ENCODE measurements at places on chromosomes 6 and 20. TPM values are rescaled to one million over a fixed set of nuclear protein-coding genes. Genes with fewer than 3 reads are reported as not detected.

- peaks cover 5% of the 10 kb centered on the region for H3K4me1 ChIP-seq
- H3K27me3 ChIP-seq, result no peaks in the 10 kb centered on the region
- H3K27ac ChIP-seq, result no peak overlapping the region
Measured at GRCh38 chr6:26420688-26421171, 18.7 kb downstream of the BTN3A1 start.

- no peak for DNase-seq
- H3K36me3 ChIP-seq, result no peaks in the 10 kb centered on the region
- H3K4me3 ChIP-seq, result no peak overlapping the region
- no peaks in the 10 kb centered on the region for H3K27me3 ChIP-seq
Measured at GRCh38 chr6:47405273-47405672, 72.3 kb upstream of the CD2AP start.

DNA sequence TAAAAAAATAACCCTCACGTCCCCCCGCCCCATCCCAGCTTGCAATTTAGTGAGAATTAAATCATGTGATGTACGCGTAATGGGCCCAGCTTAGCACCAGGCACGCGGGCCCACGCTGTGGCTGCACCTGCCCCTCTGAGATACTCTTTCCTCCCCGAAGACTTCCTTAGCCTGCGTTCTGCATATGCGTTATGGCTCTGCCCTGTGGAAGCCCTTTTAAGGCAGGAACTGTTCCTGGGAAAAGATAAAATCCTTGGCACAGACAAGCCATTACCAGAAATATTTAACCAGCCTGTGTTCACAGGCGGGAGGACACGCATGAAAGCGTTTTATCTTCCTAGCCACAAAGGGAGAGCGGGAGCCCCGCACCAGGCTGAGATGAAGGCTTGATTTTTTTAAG, 311.0 kb downstream of the LRFN2 start:
- no peaks in the 10 kb centered on the region for H3K4me1 ChIP-seq
- H3K27ac ChIP-seq, result no peak overlapping the region
- H3K27me3 ChIP-seq, result peaks cover 4% of the 10 kb centered on the region
- DNase-seq, result no peak
- no peaks in the 10 kb centered on the region for H3K36me3 ChIP-seq

DNA sequence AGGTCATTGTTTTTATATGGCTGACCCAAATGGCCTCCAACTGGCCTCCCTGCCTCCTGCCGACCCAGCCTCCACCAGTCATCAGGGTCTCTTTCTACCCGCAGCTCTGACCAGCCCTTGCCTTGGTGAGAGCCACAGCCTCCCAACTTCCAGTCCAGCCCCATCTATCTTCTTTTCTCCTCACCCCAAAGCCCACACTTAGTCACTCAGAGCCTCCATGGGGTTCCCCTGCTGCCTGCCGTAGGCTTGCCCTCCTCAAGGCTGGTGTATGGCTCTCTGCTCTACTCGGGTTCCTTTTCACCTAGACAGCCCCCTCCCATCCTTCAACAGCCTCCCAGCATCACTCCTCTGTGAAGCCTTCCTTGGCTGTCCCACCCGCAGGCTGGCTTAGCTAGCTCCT, 18.2 kb downstream of the TCF15 start:
- peaks cover 15% of the 10 kb centered on the region for H3K27me3 ChIP-seq
- no peak overlapping the region for H3K4me3 ChIP-seq
- peaks cover 5% of the 10 kb centered on the region for H3K4me1 ChIP-seq
- no peaks in the 10 kb centered on the region for H3K36me3 ChIP-seq
- H3K27ac ChIP-seq, result no peak overlapping the region
- DNase-seq, result no peak

- no peak overlapping the region for H3K27ac ChIP-seq
- no peaks in the 10 kb centered on the region for H3K4me1 ChIP-seq
- H3K27me3 ChIP-seq, result peaks cover 1% of the 10 kb centered on the region
- H3K36me3 ChIP-seq, result no peaks in the 10 kb centered on the region
- H3K4me3 ChIP-seq, result no peak overlapping the region
Measured at GRCh38 chr20:23340524-23340923, 10.1 kb upstream of the NXT1 start.

- DNase-seq, result no peak
- H3K4me1 ChIP-seq, result peaks cover 43% of the 10 kb centered on the region
- peaks cover 26% of the 10 kb centered on the region for H3K36me3 ChIP-seq
- H3K4me3 ChIP-seq, result no peak overlapping the region
- no peaks in the 10 kb centered on the region for H3K27me3 ChIP-seq
Measured at GRCh38 chr6:21000331-21000801, 466.1 kb downstream of the CDKAL1 start.

- peaks cover 23% of the 10 kb centered on the region for H3K36me3 ChIP-seq
- no peak overlapping the region for H3K4me3 ChIP-seq
- H3K4me1 ChIP-seq, result peaks cover 3% of the 10 kb centered on the region
- H3K27ac ChIP-seq, result no peak overlapping the region
- DNase-seq, result no peak
- no peaks in the 10 kb centered on the region for H3K27me3 ChIP-seq
Measured at GRCh38 chr20:47349365-47350180, 6.9 kb downstream of the ZMYND8 start.

DNA sequence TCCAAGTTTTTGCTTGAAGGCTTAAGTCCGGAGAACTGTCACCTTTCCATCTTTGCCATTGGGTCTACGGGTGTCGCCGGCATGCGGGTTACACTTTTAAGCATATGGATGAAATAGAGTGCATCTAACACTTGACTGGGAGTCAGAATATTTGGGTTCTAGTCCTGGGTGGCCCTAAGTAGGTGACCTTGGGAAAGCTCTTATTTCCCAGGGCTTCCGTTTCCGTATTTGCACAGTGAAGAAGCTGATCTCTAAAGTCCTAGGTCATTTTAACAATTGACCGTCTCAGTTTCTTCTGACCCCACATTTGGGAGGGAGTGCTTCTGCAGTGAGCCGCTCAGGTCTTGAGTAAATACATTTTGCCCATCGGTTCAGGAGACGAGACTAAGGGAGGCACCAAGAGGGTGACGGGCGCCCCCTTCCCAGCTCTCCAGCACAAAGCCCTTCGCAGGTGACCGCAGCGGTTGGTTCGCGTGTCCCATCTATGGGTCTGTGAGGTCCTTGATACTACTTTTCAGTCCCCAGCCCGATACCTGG, 651 bp upstream of the BLTP3A start:
- H3K4me1 ChIP-seq, result peaks cover 24% of the 10 kb centered on the region
- no peaks in the 10 kb centered on the region for H3K27me3 ChIP-seq
- H3K4me3 ChIP-seq, result peak overlapping the region; percentile 96
- no peak for DNase-seq
- H3K27ac ChIP-seq, result peak overlapping the region; percentile 93

- no peaks in the 10 kb centered on the region for H3K4me1 ChIP-seq
- H3K27me3 ChIP-seq, result no peaks in the 10 kb centered on the region
- DNase-seq, result no peak
- H3K27ac ChIP-seq, result no peak overlapping the region
- H3K36me3 ChIP-seq, result no peaks in the 10 kb centered on the region
Measured at GRCh38 chr6:67567842-67568241, 1067.2 kb upstream of the ADGRB3 start.

- H3K36me3 ChIP-seq, result no peaks in the 10 kb centered on the region
- H3K4me1 ChIP-seq, result peaks cover 2% of the 10 kb centered on the region
- H3K4me3 ChIP-seq, result no peak overlapping the region
- peaks cover 4% of the 10 kb centered on the region for H3K27me3 ChIP-seq
- no peak overlapping the region for H3K27ac ChIP-seq
Measured at GRCh38 chr20:18904624-18905023, 91.0 kb downstream of the SCP2D1 start.

- DNase-seq, result no peak
- no peaks in the 10 kb centered on the region for H3K36me3 ChIP-seq
- no peak overlapping the region for H3K4me3 ChIP-seq
- H3K27ac ChIP-seq, result no peak overlapping the region
- H3K4me1 ChIP-seq, result no peaks in the 10 kb centered on the region
Measured at GRCh38 chr6:160510199-160510598, 153.9 kb downstream of the LPA start.

DNA sequence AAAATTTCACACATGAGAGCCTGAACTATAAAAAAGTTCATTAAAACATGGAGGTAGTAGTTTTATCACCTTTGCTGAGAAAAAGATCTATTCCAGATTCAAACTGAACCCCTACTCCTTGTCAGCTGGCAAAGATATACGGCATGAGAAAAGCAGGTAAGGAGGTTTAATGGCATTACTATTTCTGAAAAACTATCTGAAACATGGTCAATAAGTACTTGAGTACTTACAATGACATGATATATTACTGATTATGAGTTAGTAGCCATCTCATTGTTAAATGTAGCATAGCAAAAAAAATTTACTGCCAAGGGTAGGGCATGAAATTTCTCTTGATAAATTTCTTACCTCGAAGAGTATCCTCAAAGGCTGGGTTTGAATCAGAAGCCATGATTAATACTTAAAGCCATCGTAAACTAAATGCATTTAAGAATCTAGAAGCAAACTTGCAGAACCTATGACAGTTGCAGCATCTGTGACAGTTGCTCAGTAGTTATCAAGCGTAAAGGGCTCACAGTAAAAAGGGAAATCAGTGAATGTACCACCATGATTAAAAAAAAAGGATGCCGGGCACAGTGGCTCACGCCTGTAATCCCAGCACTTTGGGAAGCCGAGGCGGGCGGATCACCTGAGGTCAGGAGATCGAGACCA, 8.7 kb downstream of the SLC17A5 start:
- H3K27me3 ChIP-seq, result no peaks in the 10 kb centered on the region
- H3K4me3 ChIP-seq, result peak overlapping the region; percentile 82
- no peak for DNase-seq
- H3K4me1 ChIP-seq, result peaks cover 9% of the 10 kb centered on the region
- peak overlapping the region; percentile 50 for H3K27ac ChIP-seq

- no peaks in the 10 kb centered on the region for H3K4me1 ChIP-seq
- no peaks in the 10 kb centered on the region for H3K27me3 ChIP-seq
- no peaks in the 10 kb centered on the region for H3K36me3 ChIP-seq
- H3K27ac ChIP-seq, result no peak overlapping the region
- no peak for DNase-seq
Measured at GRCh38 chr20:22775671-22776139, 191.3 kb upstream of the FOXA2 start.

OPN5 gene
- not detected for total RNA-seq

RAET1G gene
- total RNA-seq, result not detected

OR2J1 gene
- total RNA-seq, result not detected

PI16 gene
- total RNA-seq, result 0.10 TPM

SLC52A3 gene
- not detected for total RNA-seq

EBF4 gene
- 1.6 TPM for total RNA-seq

All from activated B cell treated with CpG ODN at 0.5 μM for 24 hours (primary cell).